NCI-H1417 (cell line): ENCODE measurements at places on chromosomes 7 and 10.

DNA sequence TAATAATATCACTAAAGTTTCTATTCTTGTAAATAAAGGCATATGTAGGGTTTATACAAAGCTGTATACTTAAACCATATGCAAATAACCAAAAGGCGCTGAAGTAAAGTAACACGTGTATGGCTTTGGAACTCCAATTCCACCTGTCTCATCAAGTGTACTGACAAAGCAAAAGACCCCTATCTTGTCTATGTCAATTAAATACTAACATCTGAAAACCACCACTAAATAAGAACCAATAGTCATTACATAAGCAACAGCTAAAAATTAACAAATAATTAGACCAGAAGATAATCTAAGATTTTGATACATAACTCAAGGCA lies 93.9 kb downstream of the KMT2C start:
- DNase-seq: no peak

DNA sequence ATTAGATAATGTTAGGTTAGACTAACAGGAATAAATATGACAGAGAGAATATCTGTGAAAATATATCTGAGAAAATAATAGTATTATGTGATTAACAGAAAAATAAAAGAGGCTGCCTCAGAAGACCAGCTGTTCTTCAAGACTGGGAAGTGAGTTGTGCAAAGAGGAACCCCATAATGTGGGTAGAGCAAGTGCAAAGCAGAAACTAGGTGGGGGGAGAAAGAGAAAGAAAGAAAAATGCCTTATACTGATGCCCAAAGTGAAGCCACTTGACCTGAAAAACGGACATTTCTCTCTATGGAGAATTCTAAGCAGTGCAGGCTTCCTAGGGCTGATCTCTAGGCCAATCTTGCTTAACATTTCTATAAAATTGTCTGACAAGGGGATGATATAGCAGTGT lies 3.8 kb downstream of the NEBL start:
- DNase-seq: no peak

- no peak for DNase-seq
Measured at GRCh38 chr7:135834266-135834665, 85.7 kb upstream of the FAM180A start.

- no peak for DNase-seq
Measured at GRCh38 chr7:43505412-43505811, 77.5 kb upstream of the STK17A start.

DNA sequence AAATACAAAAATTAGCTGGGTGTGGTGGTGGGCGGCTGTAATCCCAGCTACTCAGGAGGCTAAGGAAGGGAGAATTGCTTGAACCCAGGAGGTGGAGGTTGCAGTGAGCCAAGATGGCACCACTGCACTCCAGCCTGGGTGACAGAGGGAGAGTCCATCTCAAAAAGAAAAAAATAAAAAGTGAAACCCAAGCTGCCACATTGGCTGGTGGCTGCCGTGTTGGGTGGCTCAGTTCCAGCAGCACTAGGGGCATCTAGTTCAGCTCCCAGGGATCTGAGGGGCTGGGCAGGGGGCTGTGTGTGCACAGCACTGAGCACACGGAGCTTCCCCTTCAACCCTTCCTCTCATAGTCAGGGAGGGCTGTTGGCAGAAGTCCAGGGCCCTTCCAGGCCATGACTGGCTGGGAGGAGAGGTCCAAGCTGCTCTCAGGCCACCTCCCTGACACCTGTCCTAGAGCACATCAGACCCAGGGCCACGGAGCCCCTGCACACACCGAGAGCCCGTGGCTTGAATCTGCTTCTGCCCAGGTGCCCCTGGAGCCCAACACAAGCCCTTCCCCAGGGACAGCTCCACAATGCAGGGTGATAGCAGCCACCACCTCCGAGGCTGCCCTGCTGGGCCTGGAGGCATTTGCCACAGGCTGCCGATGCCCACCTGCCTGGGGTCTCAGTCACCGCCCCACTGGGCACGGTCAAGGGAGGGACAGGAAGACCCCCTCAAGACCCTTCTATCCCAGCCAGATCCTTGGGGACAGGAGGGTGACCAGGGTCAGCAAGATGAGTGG lies 47.3 kb downstream of the YKT6 start:
- no peak for DNase-seq

- DNase-seq: no peak
Measured at GRCh38 chr10:130218936-130219335, 82.7 kb downstream of the GLRX3 start.

DNA sequence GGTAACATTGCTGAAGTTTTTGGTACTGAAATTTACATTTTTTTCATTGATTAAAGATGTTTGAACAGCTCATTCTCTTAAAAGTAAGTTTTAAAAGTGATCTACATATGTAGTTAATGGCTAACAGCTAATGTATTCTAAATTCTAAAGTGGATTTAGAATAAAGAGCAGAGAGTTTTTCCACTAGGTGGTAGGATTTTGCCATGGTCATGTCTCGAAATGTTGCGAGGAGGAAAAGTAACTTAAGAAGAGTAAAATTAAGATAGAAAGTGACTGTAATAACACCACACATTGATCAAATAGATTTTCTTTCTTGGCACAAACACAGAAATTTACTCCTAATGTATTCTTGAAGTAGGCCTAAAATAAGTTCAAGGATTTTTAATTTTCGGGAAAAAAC lies 19.8 kb downstream of the LSMEM1 start:
- DNase-seq: no peak
